ENCODE measurements at places on chromosomes 13 and 19.

DNA sequence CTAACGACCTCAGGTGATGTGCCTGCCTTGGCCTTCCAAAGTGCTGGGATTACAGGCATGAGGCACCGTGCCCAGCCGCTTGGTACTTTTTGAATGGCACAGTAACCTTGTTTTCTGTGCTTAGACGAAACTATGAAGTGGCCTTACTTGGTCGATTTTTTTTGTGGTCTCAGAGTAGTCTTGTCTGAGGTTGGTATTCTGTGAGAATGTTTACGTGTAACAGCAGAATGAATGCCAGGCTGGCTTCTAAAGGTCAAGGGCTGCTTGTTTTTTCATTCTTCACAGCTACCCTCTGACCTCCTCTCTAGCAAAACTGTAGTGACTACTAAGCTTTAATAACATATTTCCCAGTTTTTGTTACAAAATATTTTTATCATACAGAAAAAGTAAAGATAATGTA is 313.3 kb downstream of the GPC6 start:
- DNase-seq, result no peak

DNA sequence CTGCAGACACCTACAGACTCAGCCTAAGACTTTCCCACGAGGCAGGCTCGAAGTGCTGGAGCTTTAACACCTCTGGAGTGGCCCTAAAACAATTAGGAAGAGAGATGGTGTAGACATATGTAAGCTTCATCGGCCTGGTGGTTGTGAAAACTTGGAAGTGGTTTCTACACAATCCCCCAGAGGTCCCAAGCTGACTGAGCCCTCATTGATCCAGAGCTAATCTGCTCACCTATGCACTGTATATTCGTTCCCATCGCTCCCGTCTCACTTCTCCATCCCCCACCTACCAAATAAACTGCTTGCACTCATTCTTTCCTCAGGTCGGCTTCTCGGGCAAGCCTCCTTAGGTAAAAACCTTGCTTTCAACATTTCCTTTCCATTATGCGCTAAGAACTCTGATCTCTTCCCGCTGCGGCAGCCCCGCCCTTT is 767 bp upstream of the ZNF793 start:
- DNase-seq, result no peak

DNA sequence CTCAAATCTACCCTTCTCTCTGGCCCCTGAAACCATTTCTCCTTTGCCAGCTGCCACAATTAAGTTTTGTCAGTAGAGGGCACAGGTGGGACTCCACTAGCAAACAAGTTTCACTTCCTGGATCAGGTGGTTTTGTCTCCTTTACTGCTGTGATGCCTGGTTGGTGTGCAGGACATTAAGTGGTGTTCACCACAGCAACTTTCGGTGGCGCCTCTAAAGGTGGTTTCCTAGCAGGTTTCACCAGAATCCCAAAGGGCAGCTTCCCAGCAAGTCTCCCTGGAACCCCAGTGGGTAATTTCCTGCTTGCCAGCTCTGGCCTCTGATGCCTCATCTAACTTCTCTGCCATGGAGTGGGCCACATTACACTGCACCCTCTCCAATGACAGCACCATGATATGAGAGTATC is 16.6 kb downstream of the MED4 start:
- DNase-seq, result no peak

DNA sequence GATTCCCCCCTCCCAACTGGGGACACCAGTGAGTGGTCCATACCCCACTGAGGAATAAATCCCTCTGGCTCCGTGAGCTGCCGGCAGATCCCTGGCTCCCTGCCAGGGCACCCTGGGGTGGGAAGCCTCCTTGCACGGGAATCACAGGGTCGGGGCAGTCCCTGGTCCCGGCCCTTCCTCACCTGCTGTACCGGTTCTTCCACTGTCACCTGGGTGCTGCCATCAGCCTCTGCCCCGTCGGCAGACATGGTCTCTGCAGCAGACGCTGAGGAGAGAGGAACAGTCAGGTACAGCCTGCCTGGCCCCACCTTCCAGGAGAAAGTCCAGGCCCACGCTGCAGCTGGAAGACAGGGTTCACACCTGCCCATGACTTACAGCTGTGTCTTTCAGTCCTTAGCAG is 6.3 kb downstream of the PLIN3 start:
- DNase-seq, result no peak

DNA sequence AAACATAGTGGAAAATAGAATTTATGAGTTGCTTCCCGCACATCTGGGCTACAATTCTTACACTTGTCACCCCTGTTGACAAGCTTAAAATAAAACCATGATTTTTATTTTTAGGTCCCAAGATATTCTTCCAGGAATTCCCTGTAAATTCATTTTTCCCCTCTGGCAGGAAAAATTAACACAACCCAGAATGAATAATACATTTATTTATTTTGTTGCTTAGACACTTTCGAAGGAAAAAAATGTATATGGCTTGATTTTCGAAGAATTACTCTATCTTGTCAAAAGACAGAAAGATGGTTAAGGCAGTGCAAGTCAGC is 74.4 kb downstream of the LHFPL6 start:
- no peak for DNase-seq

DNA sequence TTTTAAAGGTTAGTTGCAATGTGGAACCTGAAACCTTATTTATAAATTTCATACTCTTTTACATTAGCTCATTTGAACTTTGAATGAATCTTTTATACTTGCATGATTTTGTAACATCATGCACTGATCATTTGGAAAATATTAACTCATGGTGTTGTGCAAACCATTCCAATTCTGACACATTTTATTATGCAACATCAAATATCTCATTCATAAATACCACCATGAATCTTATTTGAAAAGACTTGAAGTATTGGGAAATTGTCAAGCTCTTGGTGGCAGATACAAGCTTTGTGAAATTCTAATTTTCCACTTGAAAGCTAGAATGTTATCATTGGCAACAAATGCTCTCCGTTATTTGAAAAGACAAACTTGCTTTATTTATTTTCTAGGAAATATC is 379.9 kb upstream of the PCDH20 start:
- no peak for DNase-seq

DNA sequence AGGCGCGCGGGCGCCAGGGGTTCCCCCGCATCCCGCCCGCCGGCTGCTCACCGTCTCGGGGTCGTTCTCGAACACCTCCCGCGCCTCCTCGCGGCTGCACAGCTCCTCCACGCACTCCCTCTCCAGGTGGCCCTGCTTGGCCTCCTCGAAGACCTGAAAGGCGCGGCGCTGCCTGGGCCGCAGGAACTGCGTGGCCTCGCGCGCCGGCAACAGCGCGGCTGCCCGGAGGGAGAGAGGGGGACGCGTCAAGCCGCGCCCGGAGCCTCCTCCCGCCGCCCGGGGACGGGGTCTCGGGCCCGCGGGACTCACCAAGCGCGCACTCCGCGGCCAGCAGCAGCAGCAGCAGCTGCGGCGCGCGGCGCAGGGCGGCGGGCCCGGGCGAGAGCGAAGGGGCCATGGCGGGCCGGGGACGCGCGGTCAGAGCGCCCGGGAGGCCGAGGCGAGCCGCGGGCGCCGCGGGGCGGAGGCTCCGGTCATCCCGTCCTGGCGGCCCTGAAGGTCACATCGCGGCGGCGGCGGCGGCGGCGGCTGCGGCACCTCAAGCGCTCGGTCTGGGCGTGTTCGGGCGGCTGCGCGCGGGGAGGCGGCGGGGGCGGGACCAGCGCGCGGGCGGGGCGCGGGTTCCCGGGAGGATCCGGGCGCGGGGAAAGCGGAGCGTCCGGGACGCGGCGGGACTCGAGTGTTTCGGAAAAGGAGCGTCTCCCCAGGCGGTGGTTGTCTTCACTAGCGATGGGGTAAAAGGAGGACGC is at the start of gene GAS6:
TSS of gene GAS6 (minus strand) at position 553 of the 749 bp plus-strand sequence. CDS start at position 397, 156 bp downstream.
- no peak for DNase-seq

DNA sequence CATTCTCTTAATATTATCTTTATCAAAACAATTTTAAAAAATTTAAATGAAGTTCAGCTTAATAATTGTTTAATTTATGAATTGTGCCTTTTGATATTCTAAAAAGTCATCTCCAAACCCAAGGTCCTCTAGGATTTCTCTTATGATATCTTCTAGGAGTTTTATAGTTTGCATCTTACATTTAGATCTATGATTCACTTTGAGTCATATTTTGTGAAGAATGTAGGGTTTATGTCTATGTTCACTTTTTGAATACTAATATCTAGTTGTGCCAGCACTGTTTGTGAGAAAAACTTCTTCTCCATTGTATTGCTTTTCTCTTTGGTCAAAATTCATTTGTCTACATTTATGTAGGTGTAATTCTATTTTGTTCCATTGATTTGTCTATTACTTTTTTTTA is 1068.4 kb upstream of the SPRY2 start:
- no peak for DNase-seq

- no peak for DNase-seq
Observed at GRCh38 chr13:40772765-40773473, 1.9 kb upstream of the MRPS31 start.

DNA sequence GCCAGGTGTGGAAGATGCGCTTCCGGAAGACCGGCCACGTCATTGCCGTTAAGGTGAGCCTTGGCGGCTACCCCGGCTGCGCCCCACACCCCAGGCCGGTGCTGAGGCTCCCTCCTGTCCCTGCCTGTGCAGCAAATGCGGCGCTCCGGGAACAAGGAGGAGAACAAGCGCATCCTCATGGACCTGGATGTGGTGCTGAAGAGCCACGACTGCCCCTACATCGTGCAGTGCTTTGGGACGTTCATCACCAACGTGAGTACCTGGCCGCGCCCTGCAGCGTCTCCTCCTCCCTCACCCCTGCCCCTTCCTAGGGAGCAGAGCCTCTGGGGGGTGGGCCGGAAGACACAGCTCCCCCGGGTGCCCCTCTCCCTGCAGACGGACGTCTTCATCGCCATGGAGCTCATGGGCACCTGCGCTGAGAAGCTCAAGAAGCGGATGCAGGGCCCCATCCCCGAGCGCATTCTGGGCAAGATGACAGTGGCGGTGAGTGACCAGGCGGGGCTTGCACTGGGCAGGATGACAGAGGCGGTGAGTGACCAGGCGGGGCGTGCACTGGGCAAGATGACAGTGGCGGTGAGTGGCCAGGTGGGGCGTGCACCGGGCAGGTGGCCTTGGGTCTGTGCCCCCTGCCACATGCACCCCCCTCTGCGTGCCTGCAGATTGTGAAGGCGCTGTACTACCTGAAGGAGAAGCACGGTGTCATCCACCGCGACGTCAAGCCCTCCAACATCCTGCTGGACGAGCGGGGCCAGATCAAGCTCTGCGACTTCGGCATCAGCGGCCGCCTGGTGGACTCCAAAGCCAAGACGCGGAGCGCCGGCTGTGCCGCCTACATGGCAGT is 4.1 kb upstream of the TGFBR3L start:
- no peak for DNase-seq

- DNase-seq, result peak; percentile 34
Observed at GRCh38 chr13:68439817-68440216, 1209.7 kb upstream of the PCDH9 start.

GRCh38 chr13:20609145-20609544 is 42.2 kb downstream of the IFT88 start:
- DNase-seq, result peak; percentile 32

DNA sequence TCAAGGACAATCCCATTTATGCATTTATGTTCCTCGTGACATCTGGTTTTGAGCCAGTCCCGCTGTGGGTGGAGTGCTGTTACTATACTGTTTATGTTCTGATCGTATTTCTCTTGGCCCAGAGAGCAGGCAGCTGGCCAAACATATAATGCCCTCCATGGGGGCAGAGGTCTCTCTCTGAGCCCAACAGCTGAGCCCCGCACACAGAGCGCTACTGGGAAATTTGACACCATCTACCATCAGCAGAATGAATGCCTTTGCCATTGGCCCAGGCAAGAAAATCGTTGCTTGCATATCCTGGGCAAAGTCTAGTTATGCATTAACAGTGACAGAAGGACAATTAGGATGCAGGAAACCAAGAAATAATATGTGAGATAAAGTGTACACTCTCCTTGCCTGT is 126.8 kb upstream of the CACNA1A start:
- no peak for DNase-seq

DNA sequence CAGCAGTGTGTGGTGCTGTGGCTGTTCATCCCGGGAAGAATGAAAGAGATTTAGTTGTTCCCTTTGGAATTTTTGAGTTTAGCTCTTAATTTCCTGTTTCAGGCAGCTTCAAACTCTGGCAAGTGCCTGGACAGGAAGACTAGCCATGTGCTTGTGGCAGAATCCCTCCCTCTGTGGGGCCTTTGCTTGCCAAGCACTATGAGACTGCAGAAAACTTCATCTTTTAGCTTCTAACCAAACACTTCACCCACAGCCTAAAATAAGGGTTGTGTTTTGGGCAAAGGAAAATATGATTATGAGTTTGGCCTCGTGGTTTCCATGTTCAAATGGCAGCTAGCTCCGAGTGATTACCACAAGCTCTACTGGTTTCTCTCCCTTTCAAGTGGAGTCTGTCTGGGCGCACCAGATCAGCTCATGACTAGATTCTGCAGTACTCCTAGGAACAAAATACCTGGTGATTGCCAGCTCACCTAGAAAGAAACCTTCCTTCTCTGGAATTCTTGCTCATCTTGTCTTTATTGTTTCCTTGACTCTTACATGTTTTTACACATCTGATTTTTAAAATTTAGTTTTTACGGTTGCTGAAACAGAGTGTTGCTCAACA is 707.5 kb downstream of the SLITRK6 start:
- no peak for DNase-seq

- no peak for DNase-seq
Observed at GRCh38 chr19:17061691-17062090, 13.6 kb downstream of the HAUS8 start.

DNA sequence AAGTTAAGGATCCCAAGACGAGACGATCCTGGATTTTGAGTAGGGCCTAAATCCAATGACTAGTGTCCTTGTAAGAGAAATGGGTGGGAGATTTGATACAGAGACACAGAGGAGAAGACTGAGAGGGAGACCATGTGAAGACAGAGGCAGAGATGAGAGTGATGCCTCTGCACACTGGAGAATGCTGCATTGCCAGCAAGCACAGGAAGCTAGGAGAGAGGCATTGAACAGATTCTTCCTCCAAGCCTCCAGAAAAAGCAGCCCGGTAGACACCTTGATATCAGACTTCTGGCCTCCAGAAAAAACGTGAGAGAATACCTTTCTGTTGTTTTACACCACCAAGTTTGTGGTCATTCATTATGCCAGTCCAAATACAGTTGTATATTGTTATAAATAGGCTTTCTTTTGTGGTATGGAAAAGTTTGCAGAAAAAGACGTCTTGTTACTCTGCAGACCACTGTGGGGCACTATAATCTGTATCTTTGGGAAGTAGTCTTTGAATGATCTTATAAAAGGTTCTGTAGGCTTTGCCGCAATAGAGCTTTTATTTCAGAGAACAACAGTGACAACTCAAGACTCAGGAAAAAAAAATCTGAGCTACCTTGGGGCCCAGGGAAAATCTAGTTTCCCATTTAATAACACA is 17.9 kb upstream of the RFC3 start:
- no peak for DNase-seq

DNA sequence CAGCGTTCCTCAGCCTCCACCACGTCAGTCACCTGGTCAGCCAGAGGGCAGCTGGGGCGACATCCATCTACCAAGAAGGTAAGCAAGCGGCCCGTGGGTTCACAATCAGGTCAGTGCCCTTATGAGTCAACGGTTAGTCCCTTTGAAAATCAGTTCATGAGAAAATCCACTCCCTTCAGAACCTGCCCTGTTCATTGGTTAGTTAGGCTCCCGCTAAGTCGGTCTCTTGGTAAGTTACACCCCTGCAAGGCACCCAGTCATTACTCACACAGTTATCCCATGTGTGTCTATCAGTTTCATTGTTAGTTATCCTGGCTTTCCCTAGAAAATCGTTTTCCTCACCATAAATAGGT is 564 bp downstream of the SIGLECL1 start:
- no peak for DNase-seq

Measured in HS-5 (cell line).